Chondrocyte (in vitro differentiated cells): ENCODE measurements at places on chromosomes 13 and 19.
A peak's percentile ranks its signal among the peaks of the same experiment; 100 is the strongest.

GRCh38 chr19:41554907-41555306 is 21.1 kb upstream of the CEACAM21 start:
- H3K27me3 ChIP-seq, result peaks cover 34% of the 10 kb centered on the region
- no peak overlapping the region for H3K27ac ChIP-seq
- no peaks in the 10 kb centered on the region for H3K4me1 ChIP-seq
- no peak for DNase-seq

- H3K4me1 ChIP-seq, result peaks cover 14% of the 10 kb centered on the region
- H3K27me3 ChIP-seq, result peaks cover 1% of the 10 kb centered on the region
- H3K27ac ChIP-seq, result no peak overlapping the region
- no peaks in the 10 kb centered on the region for H3K36me3 ChIP-seq
- no peak for DNase-seq
- no peak overlapping the region for H3K4me3 ChIP-seq
Measured at GRCh38 chr19:46494146-46494940, 1.3 kb downstream of the PNMA8B start.

DNA sequence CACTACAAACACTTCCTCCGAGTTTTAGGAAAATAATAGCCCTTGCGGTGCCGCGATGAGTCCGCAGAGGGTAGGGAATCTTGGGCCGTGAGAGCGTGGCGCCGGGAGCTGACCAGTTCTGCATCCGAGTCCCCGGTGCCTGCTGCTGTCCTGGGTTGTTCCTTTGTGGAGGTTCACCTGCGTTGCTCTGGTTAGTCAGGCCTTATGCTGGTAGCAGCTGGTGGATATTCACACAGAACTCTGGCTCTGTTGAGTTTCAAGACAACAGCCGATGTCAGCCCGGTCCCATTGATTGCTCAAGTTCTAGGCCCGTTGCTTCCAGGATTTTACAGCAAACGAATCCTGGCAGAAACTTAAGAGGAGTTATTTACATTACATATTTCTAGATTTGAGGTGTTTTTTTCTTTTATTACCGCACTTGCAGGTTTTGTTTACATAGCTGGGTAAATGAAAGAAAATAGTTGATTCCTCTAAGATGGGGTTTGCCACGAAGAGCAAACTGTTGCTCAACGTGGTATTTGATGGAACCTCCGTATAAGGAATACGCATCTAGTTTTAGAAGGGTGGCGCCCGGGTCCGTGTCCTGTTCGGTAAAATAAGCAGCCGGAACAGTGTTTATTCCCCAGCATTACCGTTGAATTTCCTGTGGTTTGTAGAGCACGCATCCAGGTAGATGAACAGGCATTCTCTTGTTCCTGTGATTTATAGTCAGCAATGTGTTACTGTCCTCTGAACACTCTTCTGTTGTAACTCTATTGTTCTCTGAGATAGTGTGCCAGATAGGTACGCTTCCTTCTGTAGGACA is 1.3 kb downstream of the CLDN10 start:
- H3K4me1 ChIP-seq, result peaks cover 8% of the 10 kb centered on the region
- peaks cover 4% of the 10 kb centered on the region for H3K36me3 ChIP-seq
- no peak overlapping the region for H3K27ac ChIP-seq
- peak overlapping the region; percentile 50 for H3K4me3 ChIP-seq
- peaks cover 60% of the 10 kb centered on the region for H3K27me3 ChIP-seq

DNA sequence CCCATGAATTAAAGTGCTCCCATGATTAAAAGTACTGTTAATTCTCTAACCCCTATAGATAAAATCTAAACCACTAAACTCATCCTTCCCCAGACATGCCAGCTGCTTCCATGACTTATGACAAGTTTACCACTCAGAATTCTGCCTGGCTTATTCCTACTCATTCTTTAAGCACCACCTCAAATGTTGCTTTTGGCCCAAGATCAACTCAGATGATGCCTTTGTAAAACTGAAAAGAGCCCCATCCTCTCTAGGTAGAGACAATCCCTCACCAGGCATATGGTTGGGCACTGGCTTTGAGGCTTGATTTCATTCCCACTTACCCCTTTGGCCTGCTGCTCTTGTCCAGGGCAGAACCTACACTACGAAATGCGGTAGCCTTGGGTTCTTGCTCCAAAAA is 250.0 kb downstream of the DNAJC15 start:
- H3K4me1 ChIP-seq, result peaks cover 52% of the 10 kb centered on the region
- H3K4me3 ChIP-seq, result no peak overlapping the region
- H3K36me3 ChIP-seq, result no peaks in the 10 kb centered on the region
- peak overlapping the region; percentile 1 for H3K27ac ChIP-seq

- no peak overlapping the region for H3K27ac ChIP-seq
- no peaks in the 10 kb centered on the region for H3K36me3 ChIP-seq
- no peaks in the 10 kb centered on the region for H3K27me3 ChIP-seq
- H3K4me1 ChIP-seq, result peaks cover 25% of the 10 kb centered on the region
- no peak for DNase-seq
Measured at GRCh38 chr13:50238922-50239321, 223.7 kb downstream of the KCNRG start.

- H3K27me3 ChIP-seq, result peaks cover under 1% of the 10 kb centered on the region
- peaks cover 18% of the 10 kb centered on the region for H3K36me3 ChIP-seq
- H3K4me1 ChIP-seq, result peaks cover 30% of the 10 kb centered on the region
- peak overlapping the region; percentile 95 for H3K4me3 ChIP-seq
- no peak for DNase-seq
Measured at GRCh38 chr19:57321751-57322150, 1.5 kb downstream of the ZNF543 start.

GRCh38 chr13:97124915-97125809 is 97.0 kb upstream of the MBNL2 start:
- peaks cover 60% of the 10 kb centered on the region for H3K4me1 ChIP-seq
- DNase-seq, result no peak
- peak overlapping the region; percentile 80 for H3K27ac ChIP-seq
- no peaks in the 10 kb centered on the region for H3K36me3 ChIP-seq
